Stimulated activated naive B cell treated with anti-CD40 and anti-IgM and Interleukin-4, amounts not matched to agents 10 μg/mL and 1 μg/mL and 100 μg/mL, for 72 hours (primary cell): ENCODE measurements at places on chromosomes 5 and 9.

DNA sequence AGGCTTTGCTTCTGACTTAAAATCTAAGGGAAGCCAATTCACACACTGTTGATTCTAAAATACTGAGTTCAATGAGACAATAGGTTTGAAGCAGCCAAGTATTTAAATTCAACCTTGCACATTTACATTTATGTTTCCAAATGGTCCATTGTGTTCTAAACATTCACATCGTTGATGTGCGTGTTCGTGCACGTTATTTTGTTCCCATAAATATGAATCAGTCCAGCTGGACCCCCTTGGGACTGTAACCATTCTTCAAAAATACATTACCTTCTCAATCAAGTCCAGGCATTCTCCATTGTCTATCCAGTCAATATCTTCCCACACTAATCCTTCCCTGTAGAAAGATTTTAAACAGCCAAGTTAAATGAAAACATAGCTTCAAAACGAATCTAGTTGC lies 146.4 kb upstream of the RETREG1 start:
- no peaks in the 10 kb centered on the region for H3K36me3 ChIP-seq
- no peaks in the 10 kb centered on the region for H3K27me3 ChIP-seq
- H3K4me3 ChIP-seq, result no peak overlapping the region
- H3K4me1 ChIP-seq, result peaks cover 4% of the 10 kb centered on the region
- DNase-seq, result no peak

DNA sequence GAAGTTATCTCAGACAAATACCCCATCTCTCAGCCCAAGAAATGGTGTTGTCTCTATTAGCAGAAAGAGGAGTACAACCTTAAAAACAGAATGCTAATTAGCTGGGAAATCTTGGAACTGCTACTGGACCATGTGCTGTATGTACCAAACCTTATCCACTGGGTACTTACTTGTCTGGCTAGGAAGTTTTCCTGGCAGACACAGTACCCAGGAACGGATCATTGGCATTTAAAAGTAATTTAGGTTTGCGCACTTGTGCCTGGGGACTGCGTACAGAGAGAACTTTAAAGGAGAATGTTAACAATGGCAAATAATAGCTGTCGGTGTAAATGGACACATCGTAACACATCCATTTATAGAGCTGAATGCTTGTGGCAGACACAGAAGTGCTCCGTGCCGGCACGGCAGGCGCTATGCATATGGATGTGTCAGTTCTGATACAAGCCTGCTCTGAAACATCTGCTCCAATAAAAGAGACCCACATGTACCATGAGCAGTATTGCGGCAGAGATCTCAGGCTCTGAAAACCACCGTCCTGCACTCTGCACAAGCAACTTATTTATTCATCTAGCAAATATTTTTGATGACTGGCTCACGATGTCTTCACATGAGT lies 290.6 kb upstream of the PANK3 start:
- H3K27me3 ChIP-seq, result peaks cover 14% of the 10 kb centered on the region
- H3K36me3 ChIP-seq, result no peaks in the 10 kb centered on the region
- no peak for DNase-seq
- H3K27ac ChIP-seq, result no peak overlapping the region
- no peaks in the 10 kb centered on the region for H3K4me1 ChIP-seq

DNA sequence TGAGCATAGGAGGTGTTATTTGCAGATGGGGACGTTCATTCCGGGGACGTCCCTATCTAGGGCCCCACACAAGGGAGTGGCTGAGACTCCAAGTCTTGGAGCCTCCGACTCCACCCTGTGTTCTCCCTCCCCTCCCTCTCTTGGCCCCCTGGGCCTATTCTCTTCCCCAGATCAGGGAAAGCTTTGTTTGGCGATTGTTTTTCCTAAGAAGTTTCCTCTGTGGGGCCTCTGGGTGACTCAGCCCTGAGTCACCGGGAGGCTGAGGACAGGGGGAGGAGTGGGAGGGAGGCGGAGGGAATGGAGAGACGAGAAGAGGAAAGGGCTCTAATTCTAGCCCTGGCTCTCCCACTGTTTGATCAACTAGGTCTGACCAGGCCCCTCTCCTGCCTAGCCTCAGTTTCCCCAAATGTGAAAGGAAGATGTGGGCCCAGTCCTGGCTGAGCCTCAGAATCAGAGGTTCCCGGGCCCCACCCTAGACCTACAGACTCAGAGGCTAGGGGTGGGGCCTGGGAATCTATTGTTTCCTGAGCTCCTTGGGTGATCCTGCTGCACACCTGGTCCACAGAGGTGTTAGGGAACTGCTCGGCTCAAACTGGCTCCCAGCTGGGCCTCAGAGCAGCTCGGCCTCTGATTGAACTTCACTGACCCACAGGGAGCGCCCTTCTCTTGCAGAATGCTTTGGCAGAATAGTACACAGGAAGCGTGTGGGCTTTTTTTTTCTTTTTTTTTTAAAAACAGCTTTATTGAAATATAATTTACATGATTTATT lies 19.2 kb downstream of the GSN start:
- H3K36me3 ChIP-seq, result peaks cover 8% of the 10 kb centered on the region
- H3K27ac ChIP-seq, result peak overlapping the region; percentile 43

DNA sequence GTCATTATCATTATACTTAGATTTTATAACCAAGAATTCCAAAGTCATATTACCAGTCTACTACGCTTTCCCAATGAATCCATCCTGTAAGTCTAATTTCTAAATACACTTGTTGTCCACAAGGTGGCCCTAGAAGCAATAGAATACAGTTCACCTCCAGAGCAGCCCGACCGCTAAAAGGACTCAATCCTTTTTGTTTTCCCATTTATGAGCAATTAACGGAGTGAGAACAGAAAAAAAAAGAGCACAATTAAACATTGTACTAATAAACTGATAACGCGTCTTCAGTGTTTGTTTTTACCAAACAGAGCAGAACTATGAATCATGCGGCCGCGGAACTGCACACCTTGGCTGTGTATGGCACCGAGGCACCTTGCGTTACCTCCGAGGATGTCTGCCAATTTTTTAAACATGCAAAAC lies 160.7 kb upstream of the DAPK1 start:
- no peak overlapping the region for H3K27ac ChIP-seq
- peaks cover 43% of the 10 kb centered on the region for H3K27me3 ChIP-seq
- H3K4me3 ChIP-seq, result peak overlapping the region; percentile 54

DNA sequence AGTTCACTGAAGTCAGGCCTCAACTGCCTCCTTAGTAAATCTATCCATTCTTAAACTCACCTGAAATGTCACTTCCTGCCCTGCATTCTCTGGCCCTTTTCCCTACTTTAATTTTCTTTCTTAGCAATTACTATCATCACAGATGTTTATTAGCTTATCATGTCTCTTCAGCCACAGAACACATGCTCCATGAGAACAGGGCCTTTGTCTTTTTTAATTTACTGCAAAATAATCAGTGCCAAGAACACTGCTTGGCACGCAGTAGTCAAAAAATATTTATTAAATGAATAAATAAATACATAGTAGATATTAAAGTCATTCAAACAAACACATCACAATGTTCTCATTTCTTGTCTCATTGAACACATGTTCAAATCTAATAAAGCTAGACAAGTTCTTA lies 46.2 kb downstream of the SKIC3 start:
- no peak for DNase-seq
- H3K4me1 ChIP-seq, result no peaks in the 10 kb centered on the region
- no peak overlapping the region for H3K27ac ChIP-seq
- no peak overlapping the region for H3K4me3 ChIP-seq
- H3K27me3 ChIP-seq, result no peaks in the 10 kb centered on the region
- peaks cover 19% of the 10 kb centered on the region for H3K36me3 ChIP-seq

- no peak for DNase-seq
- H3K4me3 ChIP-seq, result no peak overlapping the region
- H3K27ac ChIP-seq, result no peak overlapping the region
- H3K36me3 ChIP-seq, result peaks cover 6% of the 10 kb centered on the region
- no peaks in the 10 kb centered on the region for H3K27me3 ChIP-seq
Measured at GRCh38 chr9:90169490-90169889, 473.1 kb downstream of the DIRAS2 start.
